ENCODE measurements at places on chromosomes 4 and X.

DNA sequence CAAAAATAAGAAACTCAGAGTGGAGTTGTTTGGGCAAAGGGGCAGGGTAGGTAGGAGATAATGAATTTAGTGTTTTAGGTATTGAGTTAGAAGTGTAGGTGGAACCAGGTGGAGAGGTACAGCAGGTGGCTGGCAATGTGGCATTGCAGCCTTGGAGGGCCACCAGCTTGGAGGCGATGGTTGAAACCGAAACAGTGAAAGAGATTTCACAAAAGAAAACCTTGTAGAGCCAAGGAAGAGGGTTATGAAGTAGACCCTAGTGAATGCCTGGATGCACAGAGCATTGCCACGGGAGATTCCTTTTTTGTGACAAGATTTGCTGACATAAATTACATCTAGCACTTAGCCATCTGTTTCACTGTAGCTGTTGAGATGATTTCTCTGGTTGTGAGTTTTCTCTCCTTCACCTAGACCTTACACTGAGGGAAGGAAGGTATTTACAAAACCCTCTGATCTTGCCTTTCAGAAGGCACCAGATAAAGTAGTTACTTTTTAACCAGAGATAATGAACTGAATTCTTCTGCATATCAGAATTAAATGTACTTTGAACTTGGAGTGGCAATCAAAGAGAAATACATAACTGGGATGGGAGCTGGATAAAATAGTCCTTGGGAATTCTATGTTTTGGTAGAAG lies 104.1 kb upstream of the CASK start:
- DNase-seq = no peak

DNA sequence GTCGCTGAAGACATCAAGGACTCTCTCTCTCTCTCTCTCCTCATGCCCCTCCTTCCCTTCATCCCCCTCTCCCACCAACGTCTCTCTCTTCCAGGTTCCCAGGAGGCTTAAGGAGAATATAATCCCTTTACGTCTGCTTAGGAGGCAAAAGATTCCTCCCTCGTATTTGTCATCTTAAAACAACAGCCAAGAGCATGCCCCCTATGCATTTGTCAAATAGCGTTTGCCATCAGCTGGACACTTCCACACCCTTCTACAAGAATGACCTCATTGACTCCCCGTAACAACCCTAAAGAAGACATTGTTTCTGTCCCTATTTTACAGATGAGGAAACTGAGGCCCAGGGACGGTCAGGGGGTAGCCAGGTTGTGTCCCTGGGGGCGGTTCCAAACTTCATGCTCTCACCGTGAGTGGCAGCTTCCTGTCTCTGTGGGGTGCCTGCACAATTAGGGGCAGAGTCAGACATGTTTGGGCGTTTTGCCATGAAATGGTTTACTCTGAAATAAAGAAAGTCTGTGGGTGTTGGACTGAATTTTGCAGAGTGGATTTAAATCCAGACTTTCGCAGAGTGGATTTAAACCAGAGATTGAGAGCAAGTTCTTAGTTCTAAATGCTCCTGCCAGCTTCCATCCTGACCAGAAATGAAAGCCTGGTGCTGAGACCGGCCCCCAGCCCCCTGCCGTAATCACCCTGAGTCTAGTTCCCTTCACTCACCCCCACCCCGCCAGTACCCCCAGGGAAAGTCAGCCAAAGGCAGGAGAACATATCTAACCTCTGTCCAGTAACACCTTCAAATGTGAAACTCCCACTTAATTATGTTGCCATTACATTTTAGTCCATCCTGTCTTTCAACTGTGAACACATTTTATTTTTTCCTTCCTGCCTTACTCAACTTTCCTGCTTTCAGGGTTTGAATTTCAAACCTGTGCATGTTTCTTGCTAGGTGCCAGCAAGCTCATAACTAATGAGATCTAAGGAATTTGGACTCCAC lies 44.3 kb upstream of the TBL1X start:
- DNase-seq = no peak

DNA sequence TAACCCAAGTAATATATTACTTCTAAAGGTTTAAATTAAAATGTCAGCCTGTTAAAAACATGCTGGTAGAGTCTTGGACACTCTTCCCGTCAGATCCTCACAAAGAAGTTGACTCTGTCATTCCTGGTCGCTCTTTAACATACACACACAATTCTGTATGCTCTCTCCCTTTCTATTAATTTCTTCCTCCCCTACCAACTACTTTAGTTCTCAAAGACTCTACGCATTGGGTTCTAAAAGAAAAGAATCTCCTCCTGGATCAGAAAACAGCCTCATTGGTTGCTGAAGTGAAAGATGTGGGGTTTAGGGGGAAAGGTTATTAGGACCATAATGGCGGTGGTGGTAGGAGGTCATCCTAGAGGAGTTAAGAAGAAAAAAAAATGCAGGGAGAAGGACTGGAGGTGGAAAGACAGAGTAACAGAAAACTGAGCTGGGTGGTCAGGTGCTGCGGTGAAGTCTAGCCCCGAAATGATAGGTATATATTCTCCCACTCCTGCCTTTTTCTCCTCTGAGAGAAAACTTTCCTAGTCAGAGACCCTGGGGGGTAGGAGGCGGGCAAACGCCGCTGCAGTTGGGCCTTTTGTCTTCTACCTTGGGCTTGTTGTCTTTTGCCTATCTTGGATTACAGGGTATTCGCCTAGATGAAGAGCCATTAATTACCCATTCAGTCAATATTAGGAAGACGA lies 5.2 kb upstream of the PITX2 start:
- no peak for DNase-seq

- no peak for DNase-seq
Observed at GRCh38 chrX:107712231-107713202, 63.1 kb downstream of the TSC22D3 start.

DNA sequence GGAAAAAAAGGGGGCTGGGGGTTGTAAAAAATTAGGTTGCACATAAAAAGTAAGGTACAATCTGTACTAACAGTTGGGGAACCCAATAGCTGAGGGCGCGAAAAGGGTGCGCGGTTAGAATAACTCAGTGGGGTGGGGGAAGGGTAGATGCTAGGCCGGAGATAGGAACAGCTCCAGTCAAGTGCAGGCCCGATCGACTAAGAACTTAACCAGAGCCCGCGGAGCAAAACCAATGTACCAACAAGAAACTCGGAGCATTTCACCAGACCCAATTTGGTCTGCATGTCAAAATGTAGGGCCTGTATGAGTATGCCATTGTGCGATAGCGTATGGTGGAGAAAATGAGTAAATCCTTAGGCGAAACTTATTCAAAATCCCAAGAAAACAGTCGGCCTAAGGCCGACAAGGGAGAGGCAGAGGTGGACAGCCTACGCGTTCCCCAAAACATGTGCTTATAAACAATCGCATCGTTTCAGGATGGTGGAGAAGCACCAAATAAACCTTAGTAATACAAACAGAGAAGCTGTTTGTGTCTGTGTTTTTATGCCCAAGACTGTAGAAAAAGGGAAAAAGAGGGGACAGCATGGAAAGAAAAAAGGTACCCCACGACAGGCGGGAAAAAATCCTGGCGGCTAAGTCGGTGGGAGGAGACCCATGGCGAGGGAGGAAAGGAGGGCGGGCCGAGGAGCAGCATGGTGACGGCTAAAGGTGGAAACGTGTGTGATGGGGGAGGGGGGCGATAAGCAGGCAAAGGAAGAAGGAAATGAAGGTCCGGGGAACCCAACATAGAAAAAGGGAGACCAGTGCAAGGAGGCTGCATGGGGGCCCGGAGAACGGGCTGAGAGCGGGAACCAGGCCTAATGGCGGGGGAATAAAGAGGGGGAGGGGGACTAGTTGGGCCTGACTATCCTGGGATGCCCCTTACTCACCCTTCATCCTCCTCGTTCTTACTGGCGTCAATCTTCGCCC lies 990 bp downstream of the HNRNPD start:
- DNase-seq = peak; percentile 85

DNA sequence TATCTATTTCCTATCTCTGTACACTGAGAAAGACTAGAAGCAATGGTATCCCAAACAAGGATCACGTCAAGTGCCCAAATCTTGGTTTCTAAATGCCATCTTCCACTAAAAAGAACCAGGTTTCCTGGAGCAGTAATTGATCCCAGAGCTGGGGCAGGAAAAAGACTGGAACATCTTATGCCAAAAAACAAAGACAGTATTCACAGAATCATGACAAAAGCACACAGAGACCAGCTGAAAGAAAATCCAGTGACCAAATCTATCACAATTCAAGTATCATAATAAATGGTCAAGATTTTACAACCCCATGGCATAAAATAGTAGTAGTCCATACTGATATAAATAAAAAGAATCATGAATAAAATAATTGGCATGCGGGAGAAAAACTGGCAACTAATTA lies 44.9 kb downstream of the CENPC start:
- DNase-seq = no peak

DNA sequence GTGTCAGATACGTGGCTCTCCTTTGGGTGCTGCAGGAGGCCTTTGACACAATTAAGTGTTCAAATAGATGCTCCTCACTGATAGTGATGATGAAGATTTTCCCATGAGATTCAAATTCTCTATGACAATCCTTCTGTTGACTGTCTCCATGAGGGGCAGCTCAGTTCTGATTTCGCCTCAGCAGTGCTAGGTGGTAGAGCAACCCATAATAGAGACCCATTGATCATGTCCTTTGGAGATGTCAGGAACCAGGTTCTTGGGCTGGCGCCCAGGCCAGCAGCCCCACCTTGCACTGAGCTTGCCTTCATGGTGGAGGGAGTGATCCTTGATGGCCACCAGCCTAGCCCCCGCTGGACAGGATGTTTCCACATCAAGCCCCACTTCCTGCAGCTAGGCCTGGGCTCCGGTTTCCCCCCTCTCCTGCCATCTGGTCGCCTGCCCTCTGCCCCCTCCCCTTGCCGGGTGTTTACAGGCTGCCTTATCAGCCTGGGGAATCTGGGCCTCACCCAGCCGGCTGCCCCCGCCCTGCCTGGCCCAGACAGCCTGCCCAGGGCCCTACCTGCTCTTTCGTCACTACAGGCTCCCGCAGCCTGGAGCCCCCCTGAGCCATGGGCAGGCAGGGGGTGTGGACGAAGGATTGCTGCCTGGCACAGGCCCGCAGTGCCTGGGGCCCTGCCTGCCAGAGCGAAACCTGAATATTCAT lies 12.6 kb downstream of the ELF4 start:
- no peak for DNase-seq

DNA sequence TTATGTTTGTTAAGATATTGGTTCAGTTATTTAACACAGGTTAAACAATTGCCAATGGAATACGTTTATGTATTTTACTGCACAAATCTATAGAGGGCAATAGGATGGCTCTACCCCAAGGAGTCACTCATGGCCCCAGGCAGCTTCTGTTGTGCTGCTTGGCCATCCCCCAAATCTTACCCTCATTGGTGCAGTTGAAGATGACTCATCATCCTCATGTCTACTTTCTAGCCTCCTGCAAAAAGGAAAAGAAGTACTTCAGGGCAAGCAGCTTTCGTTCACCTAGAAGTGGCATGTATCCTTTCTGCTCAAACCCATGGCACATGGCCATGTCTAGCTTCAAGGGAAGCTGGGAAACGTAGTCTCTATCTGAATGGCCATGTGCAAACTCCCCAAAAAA lies 14.2 kb downstream of the PHOX2B start:
- DNase-seq = no peak

DNA sequence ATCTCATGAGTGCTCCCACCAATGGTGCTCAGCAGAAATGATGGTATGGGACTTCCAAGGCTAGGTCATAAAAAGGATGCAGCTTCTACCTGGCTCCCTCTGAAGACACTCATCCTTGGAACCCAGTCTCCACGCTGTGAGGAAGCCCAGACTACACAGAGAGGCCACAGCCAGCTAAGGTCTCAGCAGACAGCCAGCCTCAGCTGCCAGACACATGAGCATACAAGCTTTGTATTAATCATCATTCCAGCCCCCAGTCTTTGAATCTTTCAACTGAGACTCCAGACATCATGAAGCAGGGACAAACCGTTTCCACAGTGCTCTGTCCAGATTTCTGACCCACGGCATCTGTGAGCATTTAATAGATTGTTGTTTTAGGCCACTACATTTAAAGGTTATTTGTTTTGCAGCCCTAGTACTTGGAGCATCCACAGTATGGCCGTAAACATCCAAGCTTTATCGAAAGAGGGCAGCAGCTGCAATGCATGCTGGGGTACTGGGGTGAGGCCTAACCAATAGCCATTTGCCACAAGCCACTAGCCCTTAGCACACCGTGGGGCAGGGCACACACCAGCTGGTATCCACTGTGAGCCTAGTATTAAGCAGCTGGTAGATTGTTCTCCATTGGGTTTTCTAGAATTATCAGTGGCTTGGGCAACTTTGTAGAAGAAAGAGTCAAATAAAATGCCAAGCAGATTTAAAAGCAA lies 449.1 kb downstream of the BCOR start:
- DNase-seq = no peak

DNA sequence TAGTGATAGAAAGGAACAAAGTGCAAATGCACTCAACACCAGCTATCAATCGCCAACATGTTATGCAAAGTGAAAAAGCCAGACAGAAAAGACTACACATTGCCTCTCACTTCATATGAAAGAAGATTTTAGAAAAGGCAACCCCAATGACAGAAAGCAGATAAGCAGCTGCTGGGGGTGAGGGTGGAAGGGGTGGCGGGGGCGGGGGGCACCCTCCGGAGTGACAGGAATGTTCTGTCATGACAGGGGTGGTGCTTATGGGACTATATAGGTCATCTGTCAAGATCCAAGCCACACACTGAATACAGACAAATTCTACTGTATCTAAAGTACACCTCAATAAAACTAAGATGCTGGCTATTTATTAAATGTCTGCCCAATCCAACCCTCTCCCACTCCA lies 10.7 kb downstream of the WDR1 start:
- no peak for DNase-seq

- DNase-seq = no peak
Observed at GRCh38 chr4:48665555-48666186, 114.4 kb downstream of the FRYL start.

- no peak for DNase-seq
Observed at GRCh38 chr4:53118676-53119075, 247.2 kb downstream of the SCFD2 start.

DNA sequence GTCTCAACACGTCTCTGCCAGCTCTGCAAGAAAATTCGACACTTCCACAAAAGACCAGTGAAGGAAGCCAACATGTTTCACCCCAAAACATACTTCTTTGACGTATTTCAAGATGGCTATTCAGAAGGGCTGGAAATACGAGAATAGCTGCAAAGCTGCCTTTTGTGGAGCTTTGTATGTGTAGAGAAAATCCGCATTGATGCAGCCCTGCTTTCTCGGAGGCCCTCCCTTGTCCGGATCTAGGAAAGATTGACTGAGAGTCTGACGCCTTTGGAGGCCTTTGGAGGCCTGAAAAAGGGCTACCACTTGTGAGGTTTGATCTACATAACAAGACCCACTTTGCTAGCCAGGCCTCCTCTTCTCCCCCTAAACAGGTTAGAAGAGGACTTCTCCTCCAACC lies 12.2 kb downstream of the SAT1 start:
- no peak for DNase-seq

- DNase-seq = no peak
Observed at GRCh38 chr4:72553540-72554337, 15.3 kb downstream of the ADAMTS3 start.

- no peak for DNase-seq
Observed at GRCh38 chrX:154750301-154751202, at the start of gene GAB3. TSS of gene GAB3 (minus strand) at chrX:154751077. CDS start at chrX:154751025, 52 bp downstream.

- DNase-seq = no peak
Observed at GRCh38 chrX:13903405-13903804, 86.5 kb upstream of the GPM6B start.

- no peak for DNase-seq
Observed at GRCh38 chr4:123524958-123525628, 128.5 kb downstream of the SPRY1 start.

Measured in stimulated activated CD4-positive, alpha-beta T cell treated with anti-CD3 and anti-CD28 coated beads, Interleukin-1b, Interleukin-23, amount 100 ng/mL, for 48 hours (primary cell).